ENCODE measurements at places on chromosomes 11 and 22.

DNA sequence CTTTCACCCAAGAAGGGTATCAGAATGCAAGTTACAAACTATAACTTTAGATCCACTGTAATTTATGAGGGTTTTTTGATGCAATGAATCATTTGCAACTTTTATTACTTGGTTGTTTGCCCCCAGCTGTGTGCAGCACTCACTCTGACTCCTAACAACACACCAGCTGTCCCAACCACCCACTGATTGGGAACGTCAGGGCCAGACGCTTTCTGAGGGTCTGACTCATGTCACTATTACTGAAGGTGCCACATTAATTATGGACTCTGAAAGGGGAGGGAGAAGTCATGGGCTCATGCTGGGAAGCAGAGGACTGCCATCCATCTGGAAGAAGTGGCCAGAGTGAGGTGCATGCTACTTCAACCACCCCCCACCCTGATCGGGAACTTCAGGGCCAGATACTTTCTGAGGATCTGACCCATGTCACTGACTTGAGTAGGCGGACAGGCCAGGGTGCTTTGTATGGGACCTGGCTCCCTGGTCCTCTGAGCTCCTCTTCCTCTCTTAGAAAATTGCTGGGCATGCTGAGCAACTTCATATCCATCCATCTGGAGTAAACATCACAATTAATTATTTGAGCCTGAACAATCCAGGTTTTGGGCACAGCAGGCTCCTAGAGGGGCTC, 44.9 kb upstream of the DRD2 start:
- DNase-seq = no peak

GRCh38 chr11:12430351-12430750, 53.0 kb downstream of the PARVA start:
- no peak for DNase-seq

- no peak for DNase-seq
These were observed 41.8 kb upstream of the TH start for GRCh38 chr11:2213384-2213842.

GRCh38 chr11:58576887-58577471, 1.3 kb upstream of the LPXN start:
- DNase-seq = no peak

DNA sequence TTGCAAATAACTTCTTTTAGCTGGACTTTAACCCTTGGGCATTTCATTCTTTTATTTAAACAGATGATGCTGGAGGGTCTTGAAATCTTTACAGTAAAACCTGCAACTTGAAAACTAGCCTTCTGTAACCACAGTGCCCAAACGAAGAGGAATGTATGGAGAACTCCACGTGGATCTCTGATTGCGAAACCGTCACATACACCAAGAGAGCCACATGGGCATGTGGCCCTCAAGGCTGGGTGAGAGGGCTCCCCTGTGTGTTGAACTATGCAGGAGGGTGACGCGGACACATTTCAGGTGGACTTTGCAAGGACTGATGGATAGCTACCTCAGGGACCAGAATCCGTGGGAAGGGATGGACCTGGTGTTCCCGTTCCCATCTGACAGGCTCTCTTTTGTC, 30.6 kb downstream of the FAM118A start:
- no peak for DNase-seq

GRCh38 chr11:86582898-86583297, 89.5 kb downstream of the ME3 start:
- no peak for DNase-seq

DNA sequence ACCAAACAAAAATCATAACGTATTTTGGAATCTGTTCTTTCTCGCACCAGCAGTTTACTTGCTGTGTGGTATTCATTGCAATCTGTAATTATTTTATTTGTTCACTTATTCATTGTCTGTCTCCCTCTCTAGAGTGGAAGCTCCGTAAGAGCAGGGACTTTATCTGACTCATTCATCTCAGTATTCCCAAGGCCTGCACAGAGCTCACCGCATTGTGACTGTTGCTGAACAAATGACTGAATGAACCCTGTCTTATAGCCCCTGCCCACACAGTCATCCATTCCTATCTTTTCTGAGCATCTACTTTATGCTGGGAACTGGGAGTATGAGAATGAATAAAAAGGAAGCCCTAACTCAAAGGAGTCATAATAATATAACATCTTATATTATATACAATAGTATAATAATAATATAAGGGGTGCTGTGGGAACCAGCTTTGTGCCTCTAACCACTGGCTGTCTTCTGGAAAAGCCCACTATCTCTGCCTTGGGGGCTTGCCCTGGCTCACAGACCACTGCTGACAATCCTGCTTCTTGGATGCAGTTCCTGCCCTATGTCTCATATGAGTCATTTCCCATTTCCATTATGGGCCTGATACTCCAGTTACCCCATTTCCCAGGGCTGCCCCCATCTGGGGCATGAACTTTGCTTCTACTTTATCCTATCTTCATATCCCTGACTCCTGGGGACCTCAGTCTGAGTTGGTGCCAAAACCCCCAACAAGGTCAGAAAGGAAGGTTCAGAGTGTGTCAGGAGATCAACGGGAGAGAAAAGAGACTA, 11.0 kb downstream of the XRRA1 start:
- no peak for DNase-seq

DNA sequence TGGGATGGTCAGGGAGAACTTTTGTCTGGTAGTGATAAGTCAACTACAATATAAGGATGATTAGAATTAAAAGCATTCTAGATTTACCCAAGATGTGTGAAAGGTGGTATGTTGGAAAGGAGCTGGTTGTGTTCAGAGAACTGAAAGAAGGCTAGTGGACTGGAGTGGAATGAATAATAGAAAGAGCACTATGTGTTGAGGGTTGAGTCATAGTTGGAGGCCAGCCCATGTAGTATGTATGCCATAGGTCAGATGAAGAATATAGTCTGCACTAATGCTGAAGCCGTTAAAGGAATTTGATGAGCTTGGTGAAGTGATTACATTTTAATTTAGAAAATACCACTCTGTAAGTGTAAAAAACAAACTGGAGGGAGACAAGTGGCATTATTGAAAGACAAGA, 514.1 kb downstream of the CNTN5 start:
- no peak for DNase-seq

DNA sequence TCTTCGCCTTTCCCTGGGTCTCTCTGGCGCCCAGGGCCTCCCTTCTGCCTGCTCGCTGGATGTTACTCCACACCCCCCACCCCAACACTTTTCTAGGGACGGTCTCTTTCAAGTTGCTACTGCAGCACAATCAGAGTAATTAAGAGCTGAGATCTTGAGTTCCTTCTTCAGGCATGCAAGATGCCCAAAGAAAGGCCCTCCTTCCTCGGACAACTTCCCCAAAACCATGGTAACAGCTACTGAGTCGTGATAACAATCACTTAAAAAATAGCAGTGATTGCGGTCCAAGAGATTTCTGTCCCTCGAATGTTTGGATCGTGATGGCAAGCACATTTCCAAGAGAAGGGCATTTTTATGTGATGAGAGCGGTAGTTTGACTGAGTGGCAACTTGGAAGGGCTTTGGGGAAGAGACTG, 638 bp upstream of the TENM4 start:
- DNase-seq = no peak

DNA sequence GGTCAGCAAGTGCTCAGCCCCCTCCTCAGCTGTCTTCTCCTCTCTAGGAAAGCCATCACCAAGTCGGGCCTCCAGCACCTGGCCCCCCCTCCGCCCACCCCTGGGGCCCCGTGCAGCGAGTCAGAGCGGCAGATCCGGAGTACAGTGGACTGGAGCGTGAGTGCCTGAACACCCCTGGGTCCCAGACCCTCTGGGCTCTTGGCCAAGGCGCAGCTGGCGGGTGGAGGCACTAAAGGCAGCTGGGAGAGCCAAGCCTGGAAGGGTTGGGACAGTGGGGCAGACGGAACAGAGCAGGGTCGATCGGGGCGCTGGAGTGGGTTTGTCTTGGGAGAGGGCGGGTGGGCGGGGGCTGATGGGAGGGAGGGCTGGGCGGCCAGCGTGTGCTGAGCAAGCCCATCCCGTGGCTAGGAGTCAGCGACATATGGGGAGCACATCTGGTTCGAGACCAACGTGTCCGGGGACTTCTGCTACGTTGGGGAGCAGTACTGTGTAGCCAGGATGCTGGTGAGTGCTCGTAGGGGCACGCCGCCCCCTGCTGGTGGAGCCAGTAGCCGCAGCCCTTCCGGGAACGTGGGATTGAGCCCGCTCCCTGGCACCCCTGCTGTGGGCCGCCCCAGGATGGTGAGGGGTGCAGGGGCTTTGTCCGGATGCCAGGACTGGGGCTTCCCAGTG, 14.1 kb upstream of the MDK start:
- peak; percentile 88 for DNase-seq

All from Right ventricle myocardium superior (tissue), 1 donor.